Skeletal muscle cell (primary cell): ENCODE measurements at places on chromosomes 12 and 14.

DNA sequence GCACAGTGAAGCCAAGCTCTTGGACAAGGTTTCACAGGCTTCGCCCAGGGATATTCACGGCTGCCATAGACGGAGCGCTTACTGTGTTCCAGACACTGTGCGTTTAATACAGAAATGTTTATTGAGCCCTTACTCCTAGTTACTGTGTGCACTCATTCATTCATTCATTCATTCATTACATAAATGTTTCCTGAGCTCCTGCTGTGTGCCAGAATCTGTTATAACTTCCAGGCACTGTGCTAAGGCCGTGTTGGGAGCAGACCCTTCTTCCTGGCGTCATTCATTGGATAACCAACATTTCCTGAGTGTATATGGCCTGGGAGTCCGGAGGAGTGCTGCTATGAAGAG, 760 bp upstream of the MED13L start:
- no peak for DNase-seq

GRCh38 chr12:94200695-94201094, 52.3 kb downstream of the PLXNC1 start:
- DNase-seq = no peak

- no peak for DNase-seq
These were observed 287.4 kb upstream of the ALG10 start for GRCh38 chr12:33734871-33735270.

GRCh38 chr12:92439420-92439805, 263.4 kb upstream of the PLEKHG7 start:
- peak; percentile 81 for DNase-seq

DNA sequence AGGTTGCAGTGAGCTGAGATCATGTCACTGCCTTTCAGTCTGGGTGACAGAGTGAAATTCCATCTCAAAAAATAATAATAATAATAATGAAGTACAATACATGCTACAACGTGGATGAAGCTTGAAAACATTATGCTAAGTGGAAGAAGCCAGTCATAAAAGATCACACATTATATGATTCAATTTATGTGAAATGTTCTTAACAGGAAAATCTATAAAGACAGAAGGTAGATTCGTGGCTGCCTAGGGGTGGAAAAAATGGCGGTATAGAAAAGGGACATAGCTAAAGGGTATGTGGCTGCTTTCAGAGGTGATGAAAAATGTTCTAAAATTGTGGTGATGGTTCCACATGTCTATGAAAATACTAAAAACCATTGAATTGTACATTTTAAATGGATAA, 41.0 kb upstream of the AMIGO2 start:
- no peak for DNase-seq

DNA sequence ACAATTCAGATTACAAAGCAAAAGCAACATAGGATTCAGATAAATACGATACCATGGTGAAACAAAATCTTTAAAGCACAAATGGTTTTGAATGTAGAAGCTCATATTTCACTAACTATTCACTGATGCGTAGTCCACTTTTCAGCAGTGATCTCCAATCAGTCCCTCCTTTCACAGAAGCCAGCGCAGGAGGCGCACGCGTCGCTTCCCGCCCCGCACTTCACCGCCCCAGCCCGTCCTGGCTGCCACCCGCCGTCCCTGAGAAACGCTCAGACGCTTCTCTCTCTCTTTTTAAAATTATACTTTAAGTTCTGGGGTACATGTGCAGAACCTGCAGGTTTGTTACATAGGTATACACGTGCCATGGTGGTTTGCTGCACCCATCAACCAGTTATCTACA, 19.8 kb upstream of the CHFR start:
- DNase-seq = no peak

GRCh38 chr12:66119229-66119869, 11.2 kb downstream of the LLPH start:
- no peak for DNase-seq

- DNase-seq = no peak
These were observed 1.1 kb downstream of the MED6 start for GRCh38 chr14:70599345-70599744.

GRCh38 chr12:95574799-95575452, 23.6 kb upstream of the USP44 start:
- DNase-seq = peak; percentile 10

DNA sequence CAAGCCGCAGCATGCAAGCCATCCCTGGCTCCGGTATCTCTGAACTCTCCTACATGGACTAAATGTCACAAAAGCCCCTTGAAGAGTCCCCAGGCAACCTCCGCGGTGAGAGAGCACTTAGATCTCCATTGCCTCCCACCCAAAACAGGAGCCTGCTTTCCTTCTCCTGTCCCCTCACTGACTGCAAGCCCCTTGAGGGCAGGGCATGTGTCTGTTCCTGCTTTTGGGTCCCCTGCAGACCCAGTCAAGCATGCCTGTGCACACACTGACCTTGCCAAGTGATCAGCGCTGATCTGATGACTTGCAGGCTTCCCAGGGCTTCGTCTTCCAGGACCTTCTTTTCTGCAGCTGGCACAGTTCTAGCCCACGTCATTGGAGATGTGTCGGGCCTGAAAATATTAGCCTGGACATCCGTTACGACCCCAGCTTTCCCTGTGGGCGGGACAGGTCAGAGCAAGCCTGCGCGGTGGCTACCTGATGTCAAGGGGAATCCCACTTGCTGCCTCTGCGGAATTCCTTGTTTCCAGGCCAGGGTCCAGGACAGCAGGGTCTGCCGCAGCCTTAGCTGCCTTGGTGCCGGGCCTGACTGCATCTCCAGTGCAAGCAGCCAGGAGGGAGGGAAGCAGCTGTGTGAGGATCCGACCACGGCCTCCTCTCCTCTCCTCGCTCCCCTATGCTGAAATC, 92.5 kb downstream of the FBXL14 start:
- DNase-seq = no peak

DNA sequence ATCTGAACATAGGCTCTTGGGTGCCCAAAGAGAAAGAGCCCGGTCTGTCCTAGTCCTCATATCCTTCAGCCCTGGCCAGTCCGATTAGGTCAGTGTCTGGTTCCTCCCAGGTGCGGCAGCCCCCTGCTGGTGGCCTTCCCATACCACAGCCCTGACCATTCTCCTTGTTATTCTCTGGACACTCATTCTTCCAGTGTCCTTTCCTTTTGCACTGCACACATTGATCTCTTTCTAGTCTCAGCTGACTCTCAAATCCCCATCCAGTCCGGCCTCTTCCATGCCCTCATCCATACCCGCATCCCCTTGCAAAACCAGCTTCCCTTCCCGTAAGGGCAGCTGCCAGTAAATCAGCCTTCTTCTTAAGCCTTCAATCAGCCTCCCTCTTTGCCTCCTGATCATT, 1316.3 kb downstream of the TMEM121 start:
- DNase-seq = no peak

DNA sequence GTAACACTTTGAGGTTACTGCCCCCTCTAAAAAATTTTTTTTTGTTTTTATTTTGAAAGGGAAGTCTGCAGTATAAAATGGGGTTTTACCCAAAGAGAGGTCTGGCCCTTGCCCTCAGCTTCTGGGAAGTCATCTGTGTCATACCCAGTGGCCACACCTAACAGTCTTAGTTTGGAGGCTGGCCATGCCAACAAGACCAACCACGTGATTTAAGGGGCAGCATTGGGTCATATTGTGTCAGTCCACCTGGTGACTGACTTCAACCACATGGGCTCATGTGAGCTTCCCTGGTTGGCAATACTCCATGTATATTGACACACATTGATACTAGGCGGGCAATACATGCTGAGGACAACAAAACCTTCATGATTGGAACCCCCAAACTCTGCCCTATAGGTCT, 173.9 kb downstream of the GXYLT1 start:
- no peak for DNase-seq

DNA sequence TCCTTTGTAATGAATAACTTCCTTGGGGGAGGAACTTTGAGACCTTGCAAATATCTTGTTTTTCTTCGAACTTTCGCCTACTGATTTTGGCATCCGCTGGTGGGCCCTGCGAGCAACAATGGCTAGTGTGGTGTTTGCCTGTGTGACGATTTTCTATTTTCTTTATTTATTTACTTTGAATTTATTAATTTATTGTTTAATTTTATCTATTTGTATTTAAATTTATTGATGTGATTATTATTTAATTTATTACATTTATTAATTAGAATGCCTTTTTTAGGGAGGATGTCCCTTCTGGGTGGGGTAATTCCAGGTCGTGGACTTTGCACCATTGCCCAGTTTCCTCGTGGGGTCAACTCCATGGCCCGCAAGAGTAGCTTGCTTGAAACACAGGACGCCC, 149.7 kb downstream of the ZNF664 start:
- no peak for DNase-seq

DNA sequence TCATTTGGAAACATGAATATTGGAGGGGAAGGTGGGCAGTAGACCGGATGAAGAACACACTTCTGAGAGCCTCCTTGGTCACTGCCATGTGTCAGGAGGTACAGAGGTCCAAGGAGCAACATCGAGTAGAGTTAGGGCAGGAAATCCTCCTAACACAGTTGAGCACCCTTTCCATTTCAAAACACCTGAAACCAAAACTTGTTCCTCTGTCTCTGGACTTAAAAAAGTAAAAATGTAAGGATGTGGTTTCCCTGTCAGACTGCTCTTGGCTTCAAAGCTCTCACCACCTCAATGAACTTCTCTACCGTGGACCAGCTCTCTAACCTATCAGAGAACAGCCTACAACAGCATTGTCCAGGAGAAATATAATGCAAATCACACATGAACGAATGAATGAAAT, 573.9 kb downstream of the NOVA1 start:
- no peak for DNase-seq

DNA sequence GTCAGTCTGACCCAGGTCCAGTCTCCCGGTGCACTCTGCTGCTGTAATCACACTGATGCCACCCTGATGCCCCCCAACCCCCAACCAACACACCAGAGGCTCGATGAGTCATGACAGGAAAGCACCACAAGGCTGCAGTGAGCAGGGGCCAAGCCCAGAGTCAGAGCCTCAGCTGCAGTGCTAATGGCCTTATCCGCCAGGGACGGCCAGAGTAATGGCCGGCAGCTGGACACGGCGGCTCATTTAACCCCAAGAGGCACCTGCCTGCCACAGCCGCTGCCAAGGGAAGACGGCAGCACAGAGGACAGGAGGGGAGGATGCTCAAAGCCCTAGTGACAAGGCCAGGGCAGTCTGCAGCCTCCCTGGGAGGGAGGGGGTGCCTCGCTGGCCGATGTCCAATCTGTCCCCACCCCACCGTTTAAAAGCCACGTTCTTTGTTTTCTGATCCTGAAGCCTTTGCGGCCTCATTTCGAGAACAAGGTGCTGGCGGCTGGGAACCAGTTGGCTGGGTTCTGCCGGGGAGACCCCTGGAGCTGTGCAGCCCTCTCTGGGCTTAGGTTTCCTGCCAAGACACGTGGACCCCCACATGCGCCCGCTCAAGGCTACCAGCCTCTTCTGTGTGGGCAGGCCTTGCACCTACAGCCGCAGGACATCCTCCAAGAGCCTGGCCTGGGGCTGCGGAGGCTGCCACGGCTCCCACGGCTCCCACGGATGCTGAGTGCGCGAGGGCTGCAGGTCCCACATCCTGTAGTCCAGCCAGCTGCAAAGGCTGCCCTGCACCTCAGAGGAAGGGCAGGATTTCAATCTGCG, 13.1 kb downstream of the CCDC85C start:
- DNase-seq = no peak

DNA sequence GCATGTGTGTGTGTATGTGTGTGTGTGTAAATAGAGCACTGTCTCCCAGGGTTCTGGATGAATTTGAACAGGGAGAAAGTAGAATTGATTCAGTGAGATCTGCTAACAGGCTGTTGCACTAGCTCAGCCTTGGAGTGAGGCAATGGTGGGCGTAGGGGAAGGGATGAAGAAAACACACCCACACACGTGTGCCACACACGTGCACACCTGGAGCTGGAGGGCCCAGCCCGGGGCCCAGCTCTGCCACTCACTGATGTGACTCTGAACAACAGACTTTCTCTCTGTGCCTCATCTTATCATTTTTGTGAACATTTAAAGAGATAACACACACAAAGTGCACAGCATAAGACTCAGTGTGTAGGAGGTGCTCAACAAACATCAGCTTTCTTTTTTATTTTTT, 4.2 kb downstream of the ACACB start:
- no peak for DNase-seq

GRCh38 chr14:25032092-25032784, 17.7 kb downstream of the STXBP6 start:
- DNase-seq = no peak

DNA sequence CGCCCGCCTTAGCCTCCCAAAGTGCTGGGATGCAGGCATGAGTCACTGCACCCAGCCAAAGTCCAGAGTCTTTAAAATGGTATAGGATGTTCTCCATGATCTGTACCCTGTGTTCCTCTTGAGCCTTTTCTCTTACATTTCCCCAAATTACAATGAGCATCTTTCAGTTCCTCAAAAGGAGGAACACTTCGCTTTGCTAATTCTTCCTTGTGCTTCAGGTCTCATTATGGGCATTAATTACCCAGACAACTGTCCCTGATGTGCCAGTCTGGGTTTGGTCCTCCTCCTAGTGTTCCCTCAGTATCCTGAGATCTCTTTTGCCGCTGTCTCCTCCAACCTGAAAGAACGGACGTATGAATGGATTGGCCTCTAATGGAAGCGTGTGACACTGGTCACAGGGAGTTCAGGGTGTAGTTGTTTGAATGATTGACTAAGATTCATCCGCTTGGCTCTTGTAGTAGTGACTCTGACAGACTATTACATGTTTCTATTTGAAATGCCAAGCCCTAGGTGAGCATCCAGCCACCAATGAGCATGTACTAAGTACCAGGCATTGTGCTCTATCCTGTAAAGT, 8.2 kb downstream of the PRKCH start:
- DNase-seq = no peak

DNA sequence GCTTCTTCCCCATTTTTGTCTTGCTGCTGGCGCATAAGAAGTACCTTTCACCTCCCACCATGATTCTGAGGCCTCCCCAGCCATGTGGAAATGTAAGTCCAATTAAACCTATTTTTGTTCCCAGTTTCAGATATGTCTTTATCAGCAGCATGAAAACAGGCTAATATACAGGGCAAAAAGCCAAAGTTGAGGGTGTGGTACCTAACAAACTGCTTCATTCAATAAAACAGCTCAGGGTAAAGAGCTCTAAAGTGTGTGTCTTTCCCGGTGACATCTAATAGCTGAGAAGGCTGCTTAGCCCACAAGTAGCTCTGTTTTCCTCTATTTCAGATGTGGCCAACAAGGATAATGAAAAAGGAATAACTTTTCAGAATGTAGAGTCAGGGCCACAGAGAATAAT, 76.7 kb upstream of the SLC8A3 start:
- DNase-seq = no peak

GRCh38 chr14:38175658-38176057, 32.0 kb upstream of the SSTR1 start:
- no peak for DNase-seq

- DNase-seq = no peak
These were observed at the start of gene ANKS1B for GRCh38 chr12:99984271-99985128. Gene ANKS1B (minus strand): TSS chr12:99984936. CDS start chr12:99984237, 699 bp downstream.
